ENCODE measurements at places on chromosomes 12 and 14.

- no peak for DNase-seq
These were observed 125.5 kb downstream of the LMNTD1 start for GRCh38 chr12:25427337-25428249.

DNA sequence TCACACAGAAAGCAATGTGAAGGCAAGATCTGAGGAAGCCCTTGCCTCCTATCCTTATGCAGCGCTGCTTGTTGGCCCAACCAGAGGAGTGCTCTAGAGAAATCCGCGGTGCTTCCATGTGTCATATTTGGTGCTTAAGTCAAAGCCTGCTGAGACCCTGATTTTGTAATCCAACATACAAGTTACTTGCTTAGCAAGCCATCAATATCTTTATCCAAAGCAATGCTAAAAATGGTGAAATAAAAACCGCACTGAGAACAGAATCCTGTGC lies 250.0 kb downstream of the MED13L start:
- DNase-seq, result no peak

- no peak for DNase-seq
These were observed 128.8 kb downstream of the LMNTD1 start for GRCh38 chr12:25424211-25424731.

DNA sequence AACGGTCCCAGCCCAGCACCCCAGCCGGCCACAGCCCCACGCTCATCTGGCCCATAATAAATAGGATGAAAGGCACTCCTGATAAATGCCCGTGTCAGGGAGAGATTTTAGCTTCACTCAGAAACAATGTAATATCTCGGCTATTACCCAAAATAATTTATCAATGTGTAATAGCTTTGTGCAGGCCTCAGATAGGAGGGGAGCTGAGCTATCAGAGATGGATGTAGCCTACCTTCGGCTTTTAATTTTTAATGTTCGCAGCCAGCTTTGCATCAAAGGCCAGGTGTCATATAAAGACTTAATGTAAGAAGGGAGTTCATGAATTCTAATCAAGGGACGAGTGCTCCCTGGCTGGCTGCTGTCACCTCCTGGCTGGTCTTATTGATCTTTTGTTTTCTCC lies 171.9 kb downstream of the ESRRB start:
- DNase-seq, result no peak
